ENCODE measurements at places on chromosomes 13 and 19.

GRCh38 chr13:113058988-113059850, 46.4 kb upstream of the F7 start:
- no peak for DNase-seq

DNA sequence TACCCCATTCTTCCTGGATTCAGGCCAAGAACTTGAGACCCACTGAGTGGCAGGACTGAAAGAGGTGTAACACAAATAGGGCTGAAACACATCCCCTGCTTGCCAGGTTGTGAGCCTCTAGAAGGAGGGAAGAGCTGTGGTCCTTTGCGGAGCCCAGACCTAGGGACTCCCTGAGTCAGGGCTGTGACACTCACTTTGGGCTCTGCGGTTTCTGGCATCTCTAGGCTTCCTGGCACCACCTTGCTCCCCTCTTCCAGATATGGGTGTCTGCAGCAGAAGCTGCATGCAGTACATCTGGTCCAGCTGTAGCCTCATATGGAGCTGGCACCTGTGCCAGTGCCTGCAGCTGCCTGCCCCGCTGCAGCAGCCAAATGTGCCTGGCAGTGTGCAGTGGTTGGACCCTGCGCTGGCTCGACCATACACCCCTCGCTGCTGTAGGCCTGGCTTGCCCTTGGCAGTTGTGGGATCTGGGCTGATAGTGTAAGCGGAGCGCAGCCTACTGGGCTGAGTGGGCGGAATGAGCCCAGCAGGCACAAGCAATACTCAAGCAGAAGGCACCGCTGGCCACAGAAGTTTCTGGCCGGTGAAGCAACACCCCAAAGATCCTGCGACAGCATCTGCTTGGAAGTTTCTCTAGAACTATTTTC, 290.4 kb downstream of the SLITRK6 start:
- DNase-seq = no peak

- no peak for DNase-seq
These were observed 121.7 kb downstream of the SLITRK5 start for GRCh38 chr13:87792878-87793277.

DNA sequence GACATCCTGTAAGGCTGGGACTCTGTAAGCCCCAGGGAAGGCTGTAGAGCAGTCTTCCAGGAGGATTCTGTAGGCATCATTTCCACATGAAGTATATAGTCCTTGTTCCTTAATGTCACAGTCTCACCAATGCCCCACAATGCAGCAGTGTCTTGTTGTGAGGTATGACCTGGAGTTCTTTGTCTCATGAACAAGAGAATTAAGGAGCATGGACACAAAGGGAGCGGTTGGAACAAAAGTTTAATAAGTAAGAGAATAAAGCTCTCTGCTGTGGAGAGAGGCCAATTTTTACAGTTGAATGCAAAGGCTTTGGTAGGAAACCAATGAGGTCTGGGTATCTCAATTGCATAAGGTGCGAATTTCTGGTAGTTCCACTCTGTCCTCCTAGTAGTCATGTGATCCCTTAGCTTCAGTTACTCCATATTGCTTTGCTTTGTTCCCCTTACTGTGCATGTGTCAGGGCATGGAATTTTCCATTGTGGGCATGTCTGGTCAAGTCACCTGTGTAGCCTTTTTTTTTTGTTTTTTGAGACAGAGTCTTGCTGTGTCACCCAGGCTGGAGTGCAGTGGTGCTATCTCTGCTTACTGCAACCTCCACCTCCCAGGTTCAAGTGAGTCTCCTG, 124.3 kb upstream of the TMTC4 start:
- no peak for DNase-seq

DNA sequence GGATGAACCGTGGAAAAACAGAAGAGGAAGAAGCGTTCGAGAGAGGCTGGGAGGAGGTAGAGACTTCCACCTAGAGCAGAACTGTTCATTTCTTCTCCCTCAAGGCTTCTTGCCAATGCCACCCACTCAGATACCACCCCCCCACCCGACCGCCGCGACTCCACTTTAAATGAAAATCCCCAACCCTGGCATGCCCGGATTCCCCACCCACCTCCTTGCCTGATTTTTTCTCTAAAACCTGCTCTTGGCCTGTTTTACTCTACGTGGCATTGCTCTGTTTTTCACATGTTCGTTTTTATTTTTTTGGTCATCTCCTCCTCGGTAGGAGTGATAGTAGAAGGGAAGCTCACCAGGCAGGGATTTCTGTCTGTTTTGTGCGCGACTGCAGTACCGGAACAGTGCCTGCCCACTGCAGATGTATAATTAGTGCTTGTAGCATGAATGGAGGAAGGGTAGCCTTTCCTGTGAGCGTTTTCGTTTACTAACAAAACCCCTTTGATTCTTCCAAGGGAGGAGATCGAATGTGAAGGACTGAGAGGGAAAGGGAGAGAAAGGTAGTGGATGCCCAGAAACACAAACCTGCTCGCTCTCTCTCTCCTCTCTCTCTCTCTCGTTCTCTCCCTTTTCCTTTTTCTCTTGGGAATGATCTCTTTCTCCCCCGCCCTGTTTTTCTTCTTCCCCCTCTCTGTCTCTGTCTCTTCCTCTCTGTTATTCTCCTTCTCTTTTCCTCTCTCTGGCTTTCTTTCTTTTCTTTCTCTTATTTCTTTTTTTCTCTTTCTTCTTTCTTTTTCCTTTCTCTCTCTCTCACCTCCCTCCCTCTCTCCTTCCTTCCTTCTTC, 2.2 kb downstream of the CD70 start:
- no peak for DNase-seq

- peak; percentile 39 for DNase-seq
These were observed 41.2 kb upstream of the KLF2 start for GRCh38 chr19:16283210-16284061.

DNA sequence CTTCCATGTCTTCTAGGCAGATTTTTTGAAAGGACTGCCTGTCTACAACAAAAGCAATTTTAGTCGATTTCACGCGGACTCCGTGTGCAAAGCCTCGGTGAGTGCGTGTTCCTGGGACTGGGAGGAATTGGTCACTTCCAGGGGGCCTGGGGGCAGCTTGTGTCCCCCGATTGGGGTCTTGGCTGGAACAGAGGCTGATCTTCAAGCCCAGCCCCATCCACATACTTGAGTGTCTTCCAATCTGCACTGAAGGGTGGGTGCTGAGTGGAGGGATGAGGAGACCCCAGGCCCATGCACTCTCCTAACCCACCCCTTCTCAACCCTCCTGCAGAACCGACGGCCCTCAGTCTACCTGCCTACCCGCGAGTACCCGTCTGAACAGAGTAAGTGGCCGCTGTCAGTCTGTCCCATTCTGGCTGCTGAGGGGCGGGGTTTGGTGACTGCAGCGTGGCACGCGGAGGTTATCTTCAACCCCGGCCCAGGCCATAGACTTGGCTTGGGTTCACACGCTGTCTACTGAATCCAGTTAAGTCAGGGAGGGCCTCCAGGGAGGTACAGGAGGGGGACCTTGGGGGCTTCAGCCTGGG, 4.7 kb downstream of the DDA1 start:
- DNase-seq = no peak

DNA sequence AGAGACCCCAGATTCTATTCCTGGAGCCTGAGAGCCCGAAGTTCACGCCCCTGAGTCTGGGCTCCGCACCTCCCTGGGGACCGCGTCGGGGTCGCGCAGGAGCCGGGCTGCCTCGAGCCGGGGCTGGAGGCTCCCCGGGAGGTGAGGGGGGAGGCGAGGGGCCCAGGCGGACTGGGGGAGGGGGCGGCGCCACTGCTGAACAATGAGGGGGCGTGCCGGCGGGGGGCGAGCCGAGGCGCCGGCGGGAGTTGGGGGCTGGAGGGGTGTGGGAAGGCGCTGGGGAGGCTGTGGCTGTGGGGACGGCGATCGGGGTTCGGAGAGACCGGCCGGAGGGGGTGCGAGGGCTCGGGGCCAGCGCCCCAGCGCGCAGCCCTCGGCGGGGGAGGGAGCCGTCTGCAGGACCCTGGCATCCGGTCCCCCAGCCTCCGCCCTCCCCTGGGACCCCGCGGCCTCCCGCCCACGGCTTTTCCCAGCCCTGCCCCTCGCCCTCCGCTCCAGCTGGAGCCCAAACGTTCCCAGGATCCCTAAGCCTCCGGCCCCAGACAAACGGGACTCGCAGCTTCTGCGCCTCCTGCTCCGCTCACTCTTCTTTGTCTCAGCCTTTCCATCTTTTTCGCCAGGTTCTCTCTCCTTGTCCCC, 922 bp downstream of the PLEKHG2 start:
- DNase-seq = peak; percentile 62

DNA sequence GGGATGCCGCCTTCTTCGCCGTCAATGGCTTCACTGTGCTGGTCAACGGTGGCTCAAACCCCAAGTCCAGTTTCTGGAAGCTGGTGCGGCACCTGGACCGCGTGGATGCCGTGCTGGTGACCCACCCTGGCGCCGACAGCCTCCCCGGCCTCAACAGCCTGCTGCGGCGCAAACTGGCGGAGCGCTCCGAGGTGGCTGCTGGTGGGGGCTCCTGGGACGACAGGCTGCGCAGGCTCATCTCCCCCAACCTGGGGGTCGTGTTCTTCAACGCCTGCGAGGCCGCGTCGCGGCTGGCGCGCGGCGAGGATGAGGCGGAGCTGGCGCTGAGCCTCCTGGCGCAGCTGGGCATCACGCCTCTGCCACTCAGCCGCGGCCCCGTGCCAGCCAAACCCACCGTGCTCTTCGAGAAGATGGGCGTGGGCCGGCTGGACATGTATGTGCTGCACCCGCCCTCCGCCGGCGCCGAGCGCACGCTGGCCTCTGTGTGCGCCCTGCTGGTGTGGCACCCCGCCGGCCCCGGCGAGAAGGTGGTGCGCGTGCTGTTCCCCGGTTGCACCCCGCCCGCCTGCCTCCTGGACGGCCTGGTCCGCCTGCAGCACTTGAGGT, 7.0 kb downstream of the MAP1S start:
- no peak for DNase-seq
